CD4-positive, alpha-beta memory T cell (primary cell): ENCODE measurements at places on chromosomes 3 and 15. TPM values are rescaled to one million over a fixed set of nuclear protein-coding genes. Genes with fewer than 3 reads are reported as not detected.

The CKMT1A gene
- not detected for total RNA-seq

The SLC12A6 gene
- 71.3 TPM for total RNA-seq

The SLC38A3 gene
- not detected for total RNA-seq

The RLBP1 gene
- not detected for total RNA-seq

The FBXO40 gene
- not detected for total RNA-seq

The KAT2B gene
- total RNA-seq, result 85.9 TPM

The GATA2 gene
- not detected for total RNA-seq

The CLK3 gene
- 167 TPM for total RNA-seq

The LTF gene
- not detected for total RNA-seq

The P3H2 gene
- total RNA-seq, result not detected

The EBLN2 gene
- 12.6 TPM for total RNA-seq
